Activated CD4-positive, alpha-beta T cell treated with anti-CD3 and anti-CD28 coated beads, Interleukin-2, amount 50 U/mL, for 24 hours (primary cell): ENCODE measurements at places on chromosomes 5 and 9.

GRCh38 chr5:157485811-157486210 lies 25.8 kb downstream of the NIPAL4 start:
- DNase-seq: no peak

- no peak for DNase-seq
Observed at GRCh38 chr5:88967633-88968585, 84.9 kb upstream of the MEF2C start.

DNA sequence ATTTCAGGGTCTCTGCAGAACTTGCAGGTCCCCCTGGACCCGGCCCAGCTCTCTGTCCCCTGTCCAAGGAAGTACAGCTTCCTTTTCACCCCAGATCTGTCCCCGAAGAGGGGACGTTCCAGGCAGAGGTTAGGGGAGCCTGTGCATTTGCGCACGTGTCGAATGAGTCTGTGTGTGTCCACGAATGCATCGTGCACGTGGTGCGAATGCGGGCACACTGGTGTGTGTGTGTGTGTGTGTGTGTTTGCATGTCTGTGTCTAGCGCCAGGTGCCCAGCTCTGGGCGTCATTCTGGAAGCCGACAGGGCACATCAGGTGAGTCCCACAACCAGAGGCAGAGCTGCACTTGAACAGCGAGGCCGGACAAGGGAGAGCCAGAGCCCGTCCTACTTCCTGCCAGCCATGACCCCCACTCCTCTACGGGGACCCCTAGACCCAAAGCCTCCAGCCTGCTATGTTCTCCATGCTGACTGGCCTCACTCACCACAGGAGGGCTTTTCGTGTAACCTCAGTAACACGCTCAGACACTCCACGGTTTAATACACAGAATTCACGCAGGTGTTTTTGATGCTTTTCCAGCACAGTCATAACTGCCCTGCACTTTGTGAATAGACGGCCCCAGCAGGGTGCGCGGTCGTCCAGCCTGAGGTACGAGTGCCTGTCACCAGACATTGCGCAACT lies 41.3 kb upstream of the CACNA1B start:
- no peak for DNase-seq

GRCh38 chr5:86749841-86750240 lies 132.1 kb downstream of the COX7C start:
- no peak for DNase-seq

DNA sequence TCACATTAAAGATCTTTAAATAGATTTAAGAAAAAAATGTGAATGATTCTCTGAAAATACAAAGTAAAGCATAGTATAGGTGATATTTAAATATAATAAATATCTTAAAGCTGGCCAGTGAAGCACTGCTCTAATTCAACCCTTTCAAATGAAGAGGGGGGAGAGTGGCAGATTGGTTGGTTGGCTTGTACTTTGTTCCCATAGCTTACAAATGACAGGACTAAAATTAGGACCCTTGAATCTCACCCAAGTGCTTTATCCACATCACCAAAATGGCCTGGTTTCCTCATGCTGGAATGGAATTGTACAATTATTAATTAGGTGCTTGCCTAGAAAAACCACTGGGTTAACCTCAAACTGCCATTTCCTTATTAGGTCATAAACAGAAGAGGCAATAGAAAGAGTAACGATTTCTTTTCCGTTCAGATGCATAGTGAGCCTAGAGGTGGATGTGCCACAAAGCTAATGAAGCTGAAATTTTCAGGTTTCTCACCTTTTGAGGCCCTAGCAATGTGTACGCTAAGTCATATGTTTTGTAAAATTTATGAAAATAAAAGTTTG lies 354.5 kb upstream of the CDH6 start:
- DNase-seq: no peak

DNA sequence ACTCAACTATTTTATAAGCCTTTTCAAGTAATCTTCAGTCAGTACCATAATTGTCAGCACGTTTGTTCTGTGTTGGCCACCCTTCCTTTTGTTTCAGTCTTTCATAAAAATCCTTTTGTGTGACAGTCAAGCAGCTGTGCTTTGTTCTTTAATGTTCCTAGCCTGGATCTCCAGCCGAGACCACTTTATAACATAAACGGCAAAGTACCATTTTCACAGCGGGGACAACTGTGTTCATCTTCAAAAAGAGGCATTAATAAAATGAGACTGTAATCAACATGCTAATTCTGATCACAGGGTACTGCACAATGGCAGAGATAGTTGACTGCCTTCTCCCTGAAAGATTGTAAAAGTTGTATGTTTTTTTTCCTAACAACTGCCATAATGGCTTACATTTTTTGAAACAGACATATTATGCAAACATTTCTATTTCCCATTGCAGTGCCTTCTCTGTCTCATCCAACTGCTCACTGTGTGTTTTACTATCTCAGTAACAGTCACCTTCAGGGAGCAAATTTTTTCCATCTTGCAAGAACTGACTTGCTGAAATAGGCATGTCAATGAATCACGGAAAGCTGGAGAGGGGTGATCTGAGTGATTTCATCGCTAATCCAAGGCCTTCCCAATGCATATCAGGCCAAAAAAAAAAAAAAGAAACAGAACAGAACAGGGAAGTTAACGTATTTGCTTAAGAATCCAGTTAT lies 828.5 kb upstream of the DMAC1 start:
- no peak for DNase-seq

GRCh38 chr9:132125361-132125760 lies 36.5 kb upstream of the NTNG2 start:
- no peak for DNase-seq
